ENCODE measurements at places on chromosomes 5 and 9.

DNA sequence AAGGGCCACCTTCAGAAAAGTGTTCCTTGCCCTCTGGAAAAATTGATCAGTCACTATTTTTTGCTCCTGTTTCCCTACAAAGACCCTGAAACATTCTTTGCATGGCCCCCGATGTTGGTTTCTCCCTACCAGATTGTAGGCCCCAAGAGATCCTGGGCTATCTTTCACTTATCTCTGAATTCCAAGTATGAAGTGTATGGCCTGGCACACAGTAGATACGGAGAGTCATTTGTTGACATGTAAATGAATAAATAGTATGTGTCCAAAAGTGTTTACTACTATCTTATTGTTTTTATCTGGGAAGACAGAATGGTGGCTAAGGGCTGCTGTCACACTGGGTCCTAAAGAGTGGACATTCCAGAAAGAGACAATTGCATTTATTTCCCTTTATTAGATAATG, 7.4 kb upstream of the ANKDD1B start:
- DNase-seq = no peak

- DNase-seq = no peak
Measured at GRCh38 chr5:134345996-134346395, 21.0 kb downstream of the CDKL3 start.

- DNase-seq = no peak
Measured at GRCh38 chr5:8842971-8843551, 702.8 kb downstream of the SEMA5A start.

GRCh38 chr9:38278457-38278856, 114.0 kb upstream of the ALDH1B1 start:
- no peak for DNase-seq

DNA sequence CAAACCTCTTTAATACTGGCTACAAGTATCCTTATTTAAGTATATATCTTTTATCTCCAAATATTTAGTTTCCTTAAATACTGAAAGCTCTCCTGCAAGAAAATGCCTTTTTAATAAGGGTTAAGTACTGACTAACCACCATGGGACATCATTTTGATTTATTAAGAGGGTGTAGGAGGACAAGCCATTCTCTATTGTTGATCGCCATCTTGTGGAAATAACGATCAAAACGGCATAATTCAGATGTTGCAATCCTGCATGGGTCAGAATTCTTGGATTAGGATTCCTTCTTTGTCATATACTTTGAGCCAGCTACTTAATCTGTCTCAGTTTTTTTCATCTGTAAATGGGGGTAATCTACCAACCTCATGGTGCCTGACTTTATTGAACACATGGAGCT, 28.7 kb upstream of the C5orf46 start:
- DNase-seq = no peak

GRCh38 chr9:4214486-4214885, 85.4 kb downstream of the GLIS3 start:
- DNase-seq = no peak

DNA sequence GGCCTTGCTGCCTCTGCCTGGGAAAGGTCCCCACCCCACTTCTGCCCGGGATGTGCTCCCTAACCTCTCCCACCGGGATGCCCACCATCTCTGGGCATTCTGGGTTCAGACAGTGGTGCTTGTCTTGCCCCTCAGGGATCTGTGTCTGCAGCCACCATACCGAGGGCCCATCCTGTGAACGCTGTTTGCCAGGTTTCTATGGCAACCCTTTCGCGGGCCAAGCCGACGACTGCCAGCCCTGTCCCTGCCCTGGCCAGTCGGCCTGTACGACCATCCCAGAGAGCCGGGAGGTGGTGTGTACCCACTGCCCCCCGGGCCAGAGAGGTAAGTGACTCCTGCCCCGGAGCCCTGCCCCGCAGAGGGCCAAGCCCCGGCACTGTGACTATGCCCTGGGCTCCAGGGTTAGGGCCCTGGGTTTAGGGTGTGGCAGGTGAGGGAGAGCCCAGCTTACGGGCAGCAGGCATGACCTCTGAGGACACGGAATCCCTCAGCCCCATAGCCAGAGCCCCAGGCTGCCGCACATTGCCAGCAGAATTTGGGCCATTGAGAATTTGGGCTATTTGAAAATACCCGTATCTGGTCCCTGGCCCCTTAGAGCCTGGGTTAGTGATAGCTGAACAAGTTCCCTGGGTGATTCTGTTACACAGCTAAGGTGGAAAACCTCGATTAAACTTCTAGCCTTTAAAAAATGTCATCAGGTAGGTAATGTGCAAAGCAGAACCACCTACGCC, 35.3 kb upstream of the AIF1L start:
- DNase-seq = no peak

GRCh38 chr5:132447196-132447595, 43.4 kb downstream of the IRF1 start:
- no peak for DNase-seq

DNA sequence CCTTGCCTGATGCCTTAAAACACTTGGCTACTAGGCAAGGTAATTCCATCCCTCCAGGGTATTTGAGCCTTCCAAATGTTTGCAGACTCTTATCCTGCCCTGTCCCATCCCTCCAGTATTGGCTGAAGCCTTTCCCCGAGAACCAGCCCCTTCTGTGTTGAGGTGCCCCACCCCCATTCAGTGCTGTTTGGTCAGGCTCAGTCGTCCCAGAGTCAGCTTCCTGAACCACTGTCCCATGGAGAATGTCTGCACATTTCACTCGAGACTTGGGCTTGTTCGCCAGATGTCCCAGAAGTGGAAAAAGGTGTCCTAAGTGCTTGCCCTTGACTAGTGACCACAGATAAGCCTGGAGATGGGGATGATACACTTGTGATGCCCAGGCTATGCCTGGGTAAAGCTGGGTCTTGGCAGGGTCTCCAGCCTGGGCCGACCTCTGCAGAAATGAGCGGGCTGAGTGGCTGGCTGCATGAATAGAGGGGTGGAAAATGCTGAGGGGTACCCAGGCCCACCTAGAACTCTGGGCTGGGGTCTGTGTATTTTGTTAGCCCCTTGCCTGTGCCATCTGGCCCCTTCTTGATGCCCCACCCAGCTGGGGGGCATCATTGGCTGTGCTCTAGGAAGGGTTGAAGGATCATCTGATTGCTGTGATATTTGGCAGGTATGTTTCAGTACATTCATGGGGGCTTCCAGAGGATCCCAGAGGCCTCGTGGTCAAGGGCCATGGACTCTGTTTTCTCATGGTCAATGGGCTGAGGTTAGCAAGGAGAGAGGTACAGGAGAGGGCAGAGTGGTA, 178.4 kb downstream of the MACROH2A1 start:
- no peak for DNase-seq

DNA sequence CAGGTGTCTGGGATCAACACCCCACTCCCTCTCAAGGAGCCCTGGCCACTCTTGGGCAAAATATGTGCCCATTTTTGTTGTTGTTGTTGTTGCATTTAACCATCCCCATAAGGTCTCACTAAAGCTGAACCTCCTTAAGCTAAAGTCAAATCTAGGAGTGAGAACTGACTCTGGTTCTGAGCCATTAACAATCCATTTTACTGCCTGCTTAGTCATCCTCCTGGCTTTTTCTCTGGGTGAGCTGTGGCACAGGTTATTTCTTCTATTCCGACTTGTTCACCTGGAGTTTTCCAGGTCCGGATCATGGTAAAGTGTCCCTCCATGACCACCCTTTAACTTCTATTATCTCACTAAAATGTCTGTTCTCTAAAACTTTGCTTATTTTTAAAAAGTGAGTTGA, 85.2 kb downstream of the CAMK4 start:
- DNase-seq = no peak

- no peak for DNase-seq
Measured at GRCh38 chr5:141585594-141585993, 33.2 kb downstream of the DIAPH1 start.

- DNase-seq = no peak
Measured at GRCh38 chr5:6727231-6727630, 14.0 kb downstream of the TENT4A start.

DNA sequence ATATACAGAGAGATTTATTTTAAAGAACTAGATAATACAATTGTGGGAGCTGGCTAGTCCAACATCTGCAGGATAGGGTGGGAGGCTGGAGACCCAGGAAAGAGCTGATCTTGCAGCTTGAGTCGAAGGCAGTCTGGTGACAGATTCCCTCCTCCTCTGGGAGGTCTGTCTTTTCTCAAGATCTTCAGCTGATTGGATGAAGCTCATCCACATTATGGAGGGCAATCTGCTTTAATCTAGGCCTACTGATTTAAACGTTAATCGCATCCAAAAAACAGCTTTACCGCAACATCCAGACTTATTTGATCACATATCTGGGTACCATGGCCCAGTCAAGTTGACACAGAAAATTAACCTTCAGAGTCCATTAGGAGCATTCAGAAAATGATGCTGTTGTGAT, 168.1 kb downstream of the ATPSCKMT start:
- DNase-seq = no peak

GRCh38 chr9:72903103-72903502, 49.8 kb downstream of the ALDH1A1 start:
- DNase-seq = no peak

GRCh38 chr5:95731571-95732554, 727 bp downstream of the RHOBTB3 start:
- DNase-seq = no peak

DNA sequence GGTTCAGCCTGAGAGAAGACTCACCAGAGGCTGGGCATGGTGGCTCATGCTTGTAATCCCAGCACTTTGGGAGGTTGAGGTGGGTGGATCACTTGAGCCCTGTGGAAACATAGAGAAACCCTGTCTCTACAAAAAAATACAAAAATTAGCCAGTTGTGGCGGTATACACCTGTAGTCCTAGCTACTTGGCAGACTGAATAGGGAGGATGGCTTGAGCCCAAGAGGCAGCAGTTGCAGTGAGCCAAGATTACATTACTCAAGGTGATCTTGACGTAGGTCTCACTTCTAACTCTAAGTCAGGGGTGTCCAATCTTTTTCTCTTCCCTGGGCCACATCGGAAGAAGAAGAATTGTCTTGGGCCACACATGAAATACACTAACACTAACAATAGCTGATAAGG, 16.2 kb upstream of the ATP6V1G1 start:
- DNase-seq = no peak

GRCh38 chr9:113611461-113612215, 148.1 kb downstream of the RGS3 start:
- no peak for DNase-seq

GRCh38 chr9:130199605-130200004, 27.4 kb downstream of the NCS1 start:
- DNase-seq = no peak

GRCh38 chr9:104914466-104914865, 13.5 kb downstream of the ABCA1 start:
- DNase-seq = no peak

DNA sequence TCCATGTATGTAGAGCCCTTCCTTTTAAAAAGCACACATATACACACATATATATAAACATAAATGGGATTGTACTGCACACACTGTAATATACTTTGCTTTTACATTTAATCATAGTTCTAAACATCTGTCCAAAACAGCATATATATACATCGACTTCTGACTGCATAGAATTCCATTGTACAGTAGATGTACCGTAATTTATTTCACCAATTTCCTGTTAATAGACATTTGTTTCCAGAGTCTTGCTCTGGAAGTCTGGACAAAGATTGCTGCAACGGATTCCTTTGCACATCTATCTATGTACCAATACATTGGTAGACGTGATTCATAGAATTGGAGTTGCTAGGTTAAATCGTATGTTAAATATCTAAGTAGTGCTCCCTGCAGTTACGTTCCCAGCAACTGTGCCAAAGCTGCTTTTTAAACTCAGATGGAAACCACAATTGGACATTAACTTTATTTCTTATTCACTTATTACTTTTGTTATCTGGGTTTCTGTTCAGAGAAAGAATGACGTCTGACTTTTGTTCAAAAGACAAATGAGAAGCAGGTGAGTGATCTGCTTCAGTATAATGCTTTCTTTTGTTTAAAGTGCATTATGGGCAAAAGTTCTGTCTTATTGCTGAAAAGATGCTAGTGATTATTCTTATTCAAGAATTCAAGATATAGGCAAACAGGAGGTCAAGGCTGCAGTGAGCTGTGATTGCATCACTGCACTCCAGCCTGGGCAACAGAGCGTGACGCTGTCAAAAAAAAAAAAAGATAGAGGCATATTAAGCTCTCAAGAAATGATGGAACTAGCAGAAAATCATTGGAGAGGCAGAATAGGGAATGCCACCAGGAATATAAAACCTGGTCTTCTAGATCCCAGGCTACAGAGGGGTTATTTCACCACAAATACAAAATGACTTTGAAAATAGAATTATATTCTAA, 138.2 kb downstream of the FGF1 start:
- DNase-seq = no peak

- no peak for DNase-seq
Measured at GRCh38 chr5:55188656-55189540, 15.9 kb upstream of the CDC20B start.

DNA sequence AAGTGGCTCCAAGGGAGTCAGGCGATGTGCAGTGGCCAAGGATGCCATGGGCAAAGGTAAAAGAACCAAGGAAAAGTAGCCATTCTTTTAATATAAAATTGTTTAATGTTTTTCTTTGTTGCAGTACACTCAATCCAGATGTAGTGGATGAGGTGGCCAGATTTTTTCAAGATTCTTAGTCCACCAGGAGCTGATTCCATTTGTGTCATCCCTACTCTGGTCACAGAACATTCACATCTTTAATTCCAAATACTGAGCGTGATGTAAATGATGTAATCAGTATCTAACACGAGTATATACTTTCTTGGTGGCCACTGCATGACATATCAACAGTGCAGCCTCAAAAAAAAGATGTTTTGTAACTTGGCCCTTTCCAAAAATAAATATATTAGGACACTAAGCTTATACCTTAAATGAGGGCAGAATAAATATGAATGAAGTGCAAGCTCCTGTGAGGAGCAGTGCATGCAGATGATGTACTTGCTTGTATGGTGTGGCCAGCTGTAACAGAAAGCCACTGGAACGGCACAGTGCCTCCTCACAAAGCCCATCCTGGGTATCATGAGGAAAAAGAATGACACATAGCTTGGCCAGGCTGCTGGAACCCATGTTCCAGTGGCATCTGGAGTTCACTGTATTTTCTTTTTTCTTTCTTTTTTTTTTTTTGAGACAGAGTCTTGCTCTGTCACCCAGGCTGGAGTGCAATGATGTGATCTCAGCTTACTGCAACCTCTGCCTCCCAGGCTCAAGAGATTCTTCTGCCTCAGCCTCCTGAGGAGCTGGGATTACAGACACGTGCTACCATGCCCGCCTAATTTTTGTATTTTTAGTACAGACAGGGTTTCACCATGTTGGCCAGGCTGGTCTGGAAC, 6.5 kb upstream of the SPATA24 start:
- DNase-seq = no peak

GRCh38 chr5:66197764-66198405, 53.8 kb downstream of the SREK1 start:
- no peak for DNase-seq

DNA sequence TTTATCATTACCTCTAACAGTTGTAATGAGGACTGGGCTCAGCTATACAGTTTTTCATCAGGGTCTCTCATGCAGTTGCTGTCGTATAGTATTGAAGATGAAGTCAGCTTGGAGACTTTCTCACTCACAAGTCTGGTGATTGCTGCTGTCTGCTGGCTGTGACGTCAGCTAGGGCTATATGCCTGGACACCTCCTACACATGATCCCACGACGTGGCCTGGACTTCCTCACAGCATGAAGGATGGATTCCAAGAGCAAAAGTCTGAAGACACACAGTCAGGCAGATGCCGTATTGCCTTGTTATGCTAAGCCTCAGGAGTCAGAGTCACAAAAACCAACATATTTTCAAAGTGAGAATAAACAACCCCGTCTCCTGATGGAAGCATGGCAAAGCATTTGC, 193.3 kb downstream of the LURAP1L start:
- no peak for DNase-seq
